Germinal center (tissue), 1 donor: ENCODE measurements at places on chromosomes 16 and 17.

DNA sequence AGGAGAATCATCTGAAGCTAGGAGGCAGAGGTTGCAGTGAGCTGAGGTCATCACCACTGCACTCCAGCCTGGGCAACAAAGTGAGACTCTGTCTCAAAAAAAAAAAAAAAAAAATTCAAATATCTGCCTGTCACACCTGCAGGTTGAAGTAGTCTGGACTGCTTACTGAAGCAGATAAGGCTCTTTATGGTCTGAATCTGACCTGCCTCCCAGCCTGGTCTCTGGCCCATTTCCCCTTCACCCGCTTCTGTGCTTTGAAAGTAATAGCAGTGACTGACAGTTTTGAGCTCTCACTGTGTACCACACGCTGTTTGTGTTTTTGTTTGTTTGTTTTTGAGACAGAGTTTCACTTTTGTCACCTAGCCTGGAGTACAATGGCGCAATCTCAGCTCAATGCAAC lies 5.8 kb downstream of the SEZ6L2 start:
- no peak for DNase-seq

GRCh38 chr17:27906623-27907022 lies 13.5 kb upstream of the LYRM9 start:
- no peak for DNase-seq

GRCh38 chr16:15482068-15482747 lies 47.8 kb downstream of the BMERB1 start:
- no peak for DNase-seq

DNA sequence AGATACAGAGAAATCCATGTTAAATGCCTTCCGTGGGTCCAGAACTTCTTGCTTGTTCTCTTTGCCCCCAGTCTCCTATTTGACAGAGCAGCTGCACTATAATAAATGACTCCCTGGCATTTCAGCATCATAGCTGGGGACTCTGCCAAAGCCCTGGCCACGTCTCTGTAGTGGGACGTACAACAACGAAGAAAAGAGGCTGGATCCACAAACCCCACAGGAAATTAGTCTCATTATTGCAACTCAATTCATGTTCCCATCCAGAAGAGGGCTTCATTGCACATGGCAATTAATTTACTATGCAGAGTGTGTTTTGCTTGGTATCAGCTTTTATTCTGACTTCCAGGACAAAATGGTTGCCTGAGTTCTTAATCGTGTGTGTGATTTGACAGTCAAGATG lies 121.3 kb downstream of the CDH13 start:
- DNase-seq: no peak

- no peak for DNase-seq
Measured at GRCh38 chr17:51540151-51540550, 279.8 kb downstream of the UTP18 start.

DNA sequence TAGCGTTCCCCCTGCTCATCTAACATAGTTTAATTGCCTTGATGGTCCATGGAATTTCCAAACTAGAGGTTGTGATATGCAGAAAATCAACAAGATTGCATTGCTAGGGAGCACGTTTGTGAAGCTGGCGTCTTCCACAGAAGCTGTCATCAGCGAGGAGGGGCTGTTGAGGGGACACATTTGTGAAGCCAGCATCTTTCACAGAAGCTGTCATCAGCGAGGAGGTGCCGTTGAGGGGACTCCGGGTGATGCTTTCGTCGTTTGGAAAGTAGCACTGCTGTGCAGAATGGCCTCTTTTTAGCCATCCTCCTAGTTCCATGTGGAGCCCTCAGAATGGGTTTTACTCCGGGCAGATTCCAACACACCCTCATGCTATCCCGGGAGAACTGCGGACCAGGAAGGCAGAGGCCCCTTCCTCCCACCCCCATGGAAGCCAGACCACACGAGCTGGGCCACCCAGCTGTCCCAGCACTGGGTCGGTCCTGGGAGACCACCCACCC lies 119.6 kb upstream of the CHMP6 start:
- DNase-seq: no peak

- no peak for DNase-seq
Measured at GRCh38 chr16:82093666-82094300, 58.7 kb downstream of the HSD17B2 start.

DNA sequence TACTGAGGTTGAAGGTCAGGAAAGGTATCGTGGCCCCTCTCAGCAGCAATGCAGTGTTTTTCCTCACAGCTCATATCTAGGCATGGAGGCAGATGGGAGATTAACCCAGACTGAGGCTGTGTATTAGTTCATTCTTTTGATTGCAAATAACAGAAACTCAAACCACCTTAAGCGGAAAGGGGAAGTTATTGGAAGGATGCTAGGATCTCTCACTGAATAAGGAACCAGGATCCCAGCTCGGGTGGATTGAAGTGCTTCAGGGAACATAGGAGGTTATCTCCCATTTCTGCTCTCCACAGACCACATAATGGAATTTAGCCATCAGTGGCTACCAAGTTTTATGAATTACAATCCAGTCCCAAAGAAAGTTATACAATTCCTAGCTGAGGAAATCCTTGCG lies 8.2 kb downstream of the ZNF689 start:
- DNase-seq: no peak

- no peak for DNase-seq
Measured at GRCh38 chr16:1426734-1427471, 4.0 kb upstream of the PERCC1 start.

GRCh38 chr16:49594685-49595498 lies 221.3 kb downstream of the C16orf78 start:
- no peak for DNase-seq

- DNase-seq: no peak
Measured at GRCh38 chr17:74759243-74759801, 10.9 kb downstream of the NHERF1 start.

DNA sequence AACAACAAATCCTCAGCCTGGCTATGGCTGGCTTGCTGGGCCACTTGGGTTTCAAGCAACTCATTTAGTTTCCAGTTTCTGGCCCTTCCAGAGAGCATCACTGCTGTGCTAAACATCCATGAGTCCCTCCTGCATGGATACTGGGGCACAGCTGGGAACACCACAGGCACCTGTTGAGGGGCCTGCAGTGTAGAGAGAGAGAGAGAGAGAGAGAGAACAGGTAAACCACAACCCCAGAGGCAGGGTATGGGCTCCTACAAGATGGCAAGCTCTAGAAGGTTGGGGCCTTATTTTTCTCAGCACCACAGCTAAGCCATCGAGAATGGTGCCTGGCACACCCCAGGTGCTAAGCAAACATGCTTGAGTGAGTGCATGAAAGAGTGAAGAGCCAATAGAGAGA lies 120.3 kb downstream of the RBFOX3 start:
- no peak for DNase-seq

- DNase-seq: no peak
Measured at GRCh38 chr17:45441526-45442310, 9.0 kb upstream of the ARHGAP27 start.

- DNase-seq: no peak
Measured at GRCh38 chr16:58793366-58793765, 59.2 kb upstream of the GOT2 start.

GRCh38 chr17:2309338-2310154 lies 5.8 kb downstream of the SRR start:
- DNase-seq: no peak
